Camera-type eye (tissue), 1 donor: ENCODE measurements at places on chromosomes 1 and 21. TPM values are rescaled to one million over a fixed set of nuclear protein-coding genes. Genes with fewer than 3 reads are reported as not detected.

The FALEC gene
- not detected for total RNA-seq

The FCRL6 gene
- 0.16 TPM for total RNA-seq

The C1QC gene
- total RNA-seq = 18.2 TPM

The NOS1AP gene
- 7.9 TPM for total RNA-seq

The S100B gene
- total RNA-seq = 67.8 TPM

The RAD54L gene
- total RNA-seq = 2.1 TPM

The CELSR2 gene
- total RNA-seq = 35.2 TPM

The CIART gene
- 5.7 TPM for total RNA-seq

The AXDND1 gene
- 1.8 TPM for total RNA-seq

The PCBP3 gene
- total RNA-seq = 72.0 TPM

The ANGPTL7 gene
- total RNA-seq = 33.2 TPM

The COQ8A gene
- 44.4 TPM for total RNA-seq

The LPAR3 gene
- total RNA-seq = 5.1 TPM

The KCNJ10 gene
- total RNA-seq = 7.6 TPM

The NCMAP gene
- 2.1 TPM for total RNA-seq

The SPATA17 gene
- 3.7 TPM for total RNA-seq

The DNALI1 gene
- 10.0 TPM for total RNA-seq

The FCRL4 gene
- total RNA-seq = not detected

The LRIG2 gene
- total RNA-seq = 62.1 TPM

The PMF1 gene
- 47.1 TPM for total RNA-seq

The TMPRSS3 gene
- 4.4 TPM for total RNA-seq

The NHLH1 gene
- total RNA-seq = 2.7 TPM

The GIPC2 gene
- 2.1 TPM for total RNA-seq

The CA6 gene
- total RNA-seq = not detected

The DYRK1A gene
- total RNA-seq = 179 TPM

The PDZK1IP1 gene
- total RNA-seq = 1.0 TPM

The MFAP2 gene
- total RNA-seq = 52.1 TPM

The S100A2 gene
- 2.3 TPM for total RNA-seq

The MROH9 gene
- not detected for total RNA-seq

The CYP4A22 gene
- total RNA-seq = not detected

The MAN1C1 gene
- total RNA-seq = 29.9 TPM

The C1orf94 gene
- total RNA-seq = 0.33 TPM

The OLFML3 gene
- total RNA-seq = 89.9 TPM

The FCRL5 gene
- total RNA-seq = not detected

The MEGF6 gene
- total RNA-seq = 32.8 TPM

The FCRL3 gene
- total RNA-seq = 0.33 TPM

The SZRD1 gene
- 32.4 TPM for total RNA-seq

The TMEM125 gene
- total RNA-seq = 1.6 TPM

The ADORA1 gene
- 1.9 TPM for total RNA-seq

The FAM72C gene
- 0.77 TPM for total RNA-seq

The FCMR gene
- 1.3 TPM for total RNA-seq

The LCE1B gene
- total RNA-seq = not detected

The STK40 gene
- total RNA-seq = 14.7 TPM

The RAB3B gene
- total RNA-seq = 12.0 TPM

The C1orf167 gene
- total RNA-seq = not detected

The PIGR gene
- 23.3 TPM for total RNA-seq

The HES4 gene
- 43.5 TPM for total RNA-seq

The DLGAP3 gene
- total RNA-seq = 2.6 TPM

The GFI1 gene
- 1.1 TPM for total RNA-seq

The MEX3A gene
- total RNA-seq = 37.0 TPM
